Eye (tissue), 1 donor: ENCODE measurements at places on chromosomes 5 and 9.

DNA sequence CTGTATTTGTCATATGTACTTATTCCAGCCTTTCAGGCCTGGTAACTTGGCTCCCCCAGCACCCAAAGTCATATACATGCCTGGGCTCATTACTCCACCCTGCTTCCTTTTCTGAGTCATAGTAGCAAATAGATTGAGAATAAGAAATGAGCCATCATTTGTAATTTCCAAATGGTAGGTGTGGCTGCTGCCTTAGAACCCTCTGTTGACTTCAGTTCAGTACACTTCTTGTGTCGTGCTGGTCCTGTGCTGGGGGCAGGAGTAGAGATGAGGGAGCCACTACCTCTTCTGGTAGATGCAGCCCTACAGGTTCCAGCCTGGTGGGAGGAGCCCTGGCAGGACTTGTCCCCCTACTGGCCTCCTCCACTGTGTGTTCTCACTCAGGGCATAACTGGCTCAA is 11.1 kb downstream of the GM2A start:
- DNase-seq: no peak

- peak; percentile 64 for DNase-seq
Observed at GRCh38 chr9:112193572-112194288, 18.6 kb upstream of the SUSD1 start.

DNA sequence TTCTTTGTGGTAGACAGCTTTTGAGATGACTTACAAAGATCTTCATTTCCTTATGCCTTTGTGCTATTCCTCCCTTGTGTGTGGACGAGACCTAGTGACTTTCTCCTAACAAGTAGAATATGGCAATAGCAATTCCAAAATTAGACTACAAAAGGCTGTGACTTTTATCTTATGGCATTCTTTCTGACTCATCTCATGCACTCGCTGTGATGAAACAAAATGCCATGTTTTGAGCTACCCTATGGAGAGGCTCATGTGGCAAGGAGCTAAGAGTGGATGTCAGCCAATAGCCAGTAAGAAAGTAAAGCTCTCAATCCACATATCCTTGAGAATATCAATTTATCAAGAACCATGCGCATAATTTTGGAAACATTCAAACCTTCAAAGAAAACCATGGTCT is 380.5 kb upstream of the SMC2 start:
- no peak for DNase-seq

GRCh38 chr9:137879566-137880150 is 2.1 kb downstream of the CACNA1B start:
- no peak for DNase-seq

DNA sequence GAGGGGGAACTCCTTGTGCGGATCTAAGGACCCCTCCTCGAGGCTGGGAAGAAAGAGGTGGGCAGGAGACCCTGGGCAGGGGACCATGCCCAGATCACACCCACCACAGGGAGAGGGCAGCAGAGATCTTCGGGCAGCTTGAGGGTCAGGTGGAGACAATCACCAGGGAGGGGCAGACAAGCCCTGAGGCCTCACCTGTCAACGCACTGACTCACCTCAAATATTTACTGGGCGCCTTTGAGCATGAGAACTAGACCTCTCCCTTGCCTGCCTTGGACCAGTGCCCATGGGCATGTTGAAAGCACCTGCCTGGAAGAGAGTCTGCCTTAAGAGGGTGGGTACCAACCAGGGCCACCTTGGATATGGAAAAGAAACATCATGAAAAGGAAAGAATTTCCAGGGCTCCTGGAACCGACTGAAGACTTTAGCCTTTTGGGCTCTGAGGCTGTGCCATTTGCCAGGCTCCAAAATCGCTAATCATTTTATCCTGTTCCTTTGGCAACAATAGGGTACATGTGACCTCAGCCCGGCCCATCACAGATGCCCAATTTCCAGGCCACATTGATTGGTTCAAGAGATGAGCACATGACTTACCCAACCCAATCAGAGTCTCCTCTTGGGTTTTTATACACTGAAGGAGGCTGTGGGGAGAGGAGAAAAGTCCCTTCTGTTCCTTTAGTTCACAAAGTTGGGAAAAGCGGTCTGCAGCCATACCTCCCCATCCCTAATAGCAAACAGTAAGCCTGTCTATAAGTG is 10.4 kb upstream of the SPINK4 start:
- no peak for DNase-seq

DNA sequence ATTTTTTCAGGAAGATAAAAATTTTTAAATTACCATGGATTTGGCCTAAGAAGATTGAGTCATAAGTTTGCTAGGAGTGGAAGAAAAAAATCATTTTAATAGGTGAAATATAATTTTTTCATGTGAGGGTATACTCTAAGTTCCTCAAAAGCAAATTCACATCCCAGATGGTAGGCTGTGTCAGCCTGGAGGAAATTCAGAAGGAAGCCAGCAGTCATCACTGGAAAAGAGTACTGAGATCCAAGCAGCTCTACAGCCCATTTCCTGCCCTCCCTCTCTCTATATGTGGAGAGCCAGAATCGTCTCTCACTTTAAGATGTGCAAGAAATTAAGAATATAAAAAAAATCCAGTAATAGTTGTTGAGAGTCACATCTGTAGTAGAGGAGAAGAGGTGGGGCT is 126.5 kb upstream of the CDH18 start:
- DNase-seq: no peak

GRCh38 chr5:119367502-119368237 is 11.9 kb downstream of the TNFAIP8 start:
- DNase-seq: no peak

DNA sequence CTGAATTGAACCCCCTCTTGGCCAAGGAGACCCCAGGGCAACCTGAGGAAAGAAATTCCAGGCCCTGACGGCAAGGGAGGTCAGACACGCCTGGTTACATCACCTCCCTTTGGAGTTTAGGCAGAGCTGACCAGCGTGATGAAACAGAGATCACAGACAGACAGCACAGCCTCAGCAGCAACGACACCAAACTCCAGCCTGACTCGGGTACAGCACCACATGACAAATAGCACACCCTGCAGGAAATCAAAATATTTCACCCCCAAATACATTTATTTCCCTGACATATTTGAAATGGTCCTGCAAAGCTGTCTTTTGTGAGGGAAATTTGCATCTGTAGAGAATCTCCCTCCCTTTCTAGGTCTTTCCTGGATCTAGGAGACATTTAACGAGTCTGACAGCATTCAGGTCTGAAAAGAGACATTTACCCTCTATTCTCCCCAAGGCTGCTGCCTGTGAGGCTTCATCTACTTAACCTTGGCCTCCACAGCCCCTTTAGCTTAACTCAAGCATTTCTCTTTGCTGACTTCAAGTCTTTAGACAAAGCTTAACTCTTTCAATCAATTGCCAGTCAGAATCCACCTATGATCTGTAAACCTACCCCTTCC is 2.6 kb downstream of the QSOX2 start:
- no peak for DNase-seq

- peak; percentile 13 for DNase-seq
Observed at GRCh38 chr5:178069909-178070308, 43.4 kb upstream of the N4BP3 start.

- peak; percentile 77 for DNase-seq
Observed at GRCh38 chr5:81850501-81851357, 99.8 kb upstream of the SSBP2 start.

DNA sequence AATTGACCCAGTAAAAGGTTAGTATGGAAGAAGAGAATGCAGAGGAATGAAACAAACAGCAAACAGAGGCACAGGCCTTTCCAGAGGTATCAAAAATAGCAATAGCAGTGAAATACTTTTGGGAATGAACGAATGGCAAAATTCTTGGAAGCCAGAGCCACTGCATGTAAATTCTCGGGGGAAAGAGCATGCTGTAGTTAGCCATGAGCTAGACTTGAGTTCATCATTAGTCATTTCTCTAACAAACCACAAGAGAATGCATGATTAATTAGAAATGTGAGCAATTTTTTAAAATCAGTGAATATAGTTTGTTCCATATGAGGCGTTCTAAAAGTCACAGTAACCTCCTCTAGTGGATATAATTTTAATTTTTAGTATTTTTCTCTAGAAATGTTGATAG is 170.3 kb upstream of the PRR16 start:
- no peak for DNase-seq

- no peak for DNase-seq
Observed at GRCh38 chr5:150633429-150633828, 7.0 kb upstream of the SYNPO start.

DNA sequence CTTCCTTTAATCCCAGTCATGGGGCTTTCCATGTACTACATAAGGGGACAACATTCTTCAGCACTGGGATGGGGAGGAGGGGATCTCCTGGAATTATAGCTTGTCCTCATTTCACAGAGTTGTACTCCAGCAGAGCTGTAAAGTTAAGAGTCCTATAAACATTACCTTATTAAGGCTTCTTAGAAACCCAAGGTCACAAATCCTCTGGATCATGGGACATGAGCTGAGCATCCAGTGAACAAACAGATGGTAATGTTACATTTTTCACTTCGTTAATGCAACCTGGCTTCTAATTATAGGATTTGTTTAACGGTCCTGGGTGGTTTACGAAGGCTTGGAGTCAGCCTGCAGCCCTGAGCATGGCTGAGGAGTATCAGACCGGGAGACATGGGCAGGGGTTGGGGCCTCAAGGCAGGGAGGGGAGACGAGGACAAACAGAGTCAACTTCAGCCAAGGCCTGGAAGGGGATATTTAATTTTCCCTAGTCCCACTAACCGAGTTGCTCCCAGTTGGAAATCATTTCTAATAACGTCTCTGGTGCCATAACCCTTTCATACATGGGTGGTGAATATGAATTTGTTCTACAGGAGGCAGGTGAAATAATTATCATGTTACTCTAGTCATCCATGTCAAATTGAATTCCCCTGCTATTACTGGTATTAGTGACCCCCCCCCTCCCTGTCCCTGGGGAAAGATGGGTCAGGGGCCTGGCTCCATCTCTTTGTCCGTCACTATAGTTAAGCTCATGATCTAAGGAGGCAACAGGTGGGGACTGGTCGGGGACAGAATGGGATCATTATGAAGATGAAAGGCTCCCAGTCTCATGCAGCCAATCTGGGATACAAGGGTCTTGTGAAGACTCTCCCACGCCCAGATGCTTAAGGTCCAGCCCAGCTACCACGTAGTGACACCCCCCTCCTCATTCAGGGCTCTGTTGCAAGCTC is 10.7 kb upstream of the IL17B start:
- no peak for DNase-seq

GRCh38 chr5:180625125-180625790 is 24.1 kb downstream of the FLT4 start:
- DNase-seq: no peak

GRCh38 chr9:72537011-72537545 is 15.7 kb downstream of the TMC1 start:
- DNase-seq: no peak

DNA sequence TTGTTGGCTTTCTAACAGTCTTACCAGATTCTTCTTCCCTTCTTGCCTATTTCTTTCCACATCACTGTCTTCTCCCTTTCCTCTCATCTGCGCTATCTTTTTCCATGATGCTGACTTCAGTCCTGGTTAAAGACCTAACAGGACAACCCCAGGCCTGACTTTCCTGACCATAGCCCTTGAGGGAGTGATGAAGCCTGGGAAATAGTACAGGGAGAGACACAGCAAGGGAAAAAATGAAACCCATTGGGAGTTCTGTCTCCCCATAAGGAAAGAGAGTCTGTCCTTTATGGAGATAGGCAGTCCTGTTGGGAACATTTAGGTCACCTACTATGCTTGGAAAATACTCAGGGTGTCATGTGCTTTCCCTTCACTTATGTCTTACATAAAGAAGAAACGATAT is 92.7 kb downstream of the GIN1 start:
- DNase-seq: no peak

- peak; percentile 8 for DNase-seq
Observed at GRCh38 chr5:139272471-139273321, 20.8 kb upstream of the MATR3 start.

GRCh38 chr9:68506551-68506950 is 34.1 kb downstream of the TMEM252 start:
- no peak for DNase-seq

DNA sequence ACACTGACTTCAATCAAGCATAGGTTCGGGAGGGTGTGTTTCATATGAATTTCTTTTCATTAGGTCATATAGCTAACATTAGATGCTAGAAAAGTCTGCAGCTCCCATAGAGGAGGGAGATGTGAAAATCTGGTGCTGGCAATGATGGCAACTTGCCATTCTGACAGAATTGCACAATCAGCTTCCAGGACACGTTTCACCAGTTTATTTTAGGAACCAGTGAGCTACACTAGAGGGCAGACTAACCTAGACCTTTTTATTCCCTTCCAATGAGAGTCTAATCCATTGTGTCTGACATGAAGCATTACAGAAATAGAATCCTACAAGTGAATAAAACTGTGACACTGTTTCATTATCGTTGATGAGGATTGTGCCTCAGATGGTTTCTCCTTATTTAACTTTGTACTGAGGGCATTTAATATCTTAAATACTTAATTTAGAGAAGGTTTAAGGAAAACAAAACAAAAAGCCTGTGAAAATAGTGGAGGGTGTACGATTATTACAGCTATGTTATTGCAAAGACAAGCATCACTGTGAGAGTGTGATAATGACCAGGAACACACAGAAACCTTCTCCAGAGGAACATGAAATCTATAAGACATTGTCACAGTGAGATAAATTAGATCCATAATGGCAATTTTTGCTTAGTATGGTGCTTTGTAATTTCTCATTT is 363.3 kb upstream of the RPS23 start:
- peak; percentile 92 for DNase-seq

DNA sequence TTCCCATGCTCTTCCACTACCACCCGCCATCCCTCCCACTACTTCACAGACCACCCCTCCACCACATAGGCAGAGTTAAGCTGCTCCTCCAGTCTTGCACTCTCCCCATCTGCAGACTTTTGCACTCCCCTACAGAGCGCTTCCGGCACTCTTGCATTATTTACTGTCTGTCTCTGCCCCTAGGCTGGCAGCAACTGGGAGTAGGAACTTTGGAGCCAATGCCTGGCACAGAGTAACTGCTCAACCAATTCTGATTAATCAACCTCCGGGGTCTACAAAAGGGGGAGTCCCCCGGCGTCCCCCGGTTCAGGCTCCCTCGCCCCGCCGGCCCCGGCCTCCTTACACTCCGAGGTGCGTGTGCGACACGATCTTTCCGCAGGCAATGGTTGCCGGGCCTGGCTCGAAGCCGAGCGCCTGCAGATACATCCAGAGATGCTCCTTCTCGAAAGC is 498 bp downstream of the HAUS6 start:
- DNase-seq: peak; percentile 63

DNA sequence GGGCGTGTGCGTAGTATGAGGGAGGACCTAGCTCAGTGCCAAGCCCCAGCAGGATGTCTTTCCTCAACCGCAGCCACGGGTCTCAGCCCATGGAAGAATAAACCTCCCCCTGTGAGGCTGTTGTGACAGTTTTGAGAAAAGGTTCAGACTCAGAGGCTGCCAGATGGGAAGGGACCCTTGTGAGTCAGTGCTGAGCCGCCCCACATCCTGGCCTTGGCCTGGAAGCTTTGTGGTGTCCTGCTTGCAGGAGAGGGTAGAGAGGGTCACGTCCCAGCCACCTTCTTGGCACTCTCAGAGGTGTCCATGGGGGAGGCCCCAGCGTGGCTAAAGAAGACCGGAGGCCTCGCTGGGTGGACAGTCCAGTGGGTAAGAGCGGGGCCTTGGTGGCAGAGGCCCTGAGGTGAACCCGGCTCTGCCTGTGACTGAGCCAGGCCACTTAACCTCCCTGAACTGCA is 2.8 kb downstream of the GRHPR start:
- DNase-seq: no peak
